D341Med (cell line): ENCODE measurements at places on chromosomes 3 and 15.

- no peak for DNase-seq
Observed at GRCh38 chr15:41154412-41154811, 38.3 kb upstream of the INO80 start.

GRCh38 chr3:141104151-141104821 lies 53.1 kb downstream of the SPSB4 start:
- no peak for DNase-seq

- DNase-seq = no peak
Observed at GRCh38 chr15:100291106-100291505, 50.7 kb downstream of the ADAMTS17 start.

- DNase-seq = no peak
Observed at GRCh38 chr15:45169608-45170480, 17.9 kb downstream of the SHF start.

GRCh38 chr3:142356818-142357217 lies 91.0 kb downstream of the XRN1 start:
- no peak for DNase-seq

GRCh38 chr3:16600780-16601536 lies 4.3 kb downstream of the DAZL start:
- peak; percentile 54 for DNase-seq
